Iris pigment epithelial cell (primary cell): ENCODE measurements at places on chromosomes 12 and 14.

GRCh38 chr12:87861791-87862190 lies 167.4 kb downstream of the C12orf50 start:
- no peak for DNase-seq

DNA sequence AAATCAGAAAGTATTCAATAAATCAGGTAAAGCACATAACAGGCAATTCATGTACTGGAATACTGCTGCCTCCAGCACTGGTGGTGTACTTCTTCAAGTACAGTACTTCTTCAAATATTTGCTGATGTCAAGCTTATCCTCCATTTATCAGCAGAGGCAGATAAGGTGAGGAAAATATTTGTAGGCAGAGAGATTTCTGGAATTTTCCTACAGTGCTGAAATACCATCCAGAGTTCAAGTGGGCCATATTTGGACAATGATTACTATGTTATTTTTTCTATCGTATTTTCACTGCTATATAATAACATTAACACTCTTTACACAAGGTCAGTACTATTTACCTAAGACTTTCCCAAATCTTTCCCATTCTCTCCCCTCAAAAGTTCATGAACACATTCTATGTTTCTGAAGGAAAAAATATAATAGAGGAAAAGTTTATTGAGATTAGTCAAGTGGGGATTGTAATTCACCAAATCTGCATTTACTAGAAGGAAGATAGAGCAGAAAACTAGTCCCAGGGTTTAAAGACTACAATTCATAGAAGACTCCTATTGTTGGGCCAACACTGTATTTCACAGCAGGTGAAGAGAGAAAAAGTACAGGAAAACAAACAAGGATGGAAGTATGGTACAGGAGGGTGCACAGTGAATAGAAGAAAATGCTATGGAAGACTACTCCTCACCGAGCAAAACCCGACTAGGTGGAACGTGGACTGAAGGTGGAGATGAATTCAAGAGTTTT lies 141.1 kb downstream of the PAWR start:
- peak; percentile 77 for DNase-seq

DNA sequence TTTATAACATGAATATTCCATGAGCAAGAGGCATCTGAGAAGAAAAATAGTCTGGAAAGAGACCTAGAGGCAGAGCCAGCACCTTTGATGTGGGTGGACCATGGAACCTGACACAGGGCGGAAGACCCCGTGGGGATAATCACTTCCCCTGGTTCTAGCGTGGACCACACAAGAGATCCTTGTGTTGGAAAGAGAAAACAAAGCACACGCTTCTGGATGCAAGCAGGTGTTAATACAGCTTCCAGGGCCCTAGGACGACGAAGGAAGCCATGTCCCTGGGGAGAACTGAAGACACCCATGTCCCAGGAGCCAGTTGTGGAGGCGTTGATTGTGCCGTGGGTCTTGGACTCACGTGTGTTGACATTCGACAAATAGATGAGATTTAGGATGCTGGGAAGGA lies 102.9 kb downstream of the ADGRD1 start:
- DNase-seq: no peak

- DNase-seq: peak; percentile 56
Observed at GRCh38 chr14:64326502-64326901, 32.3 kb upstream of the ESR2 start.

DNA sequence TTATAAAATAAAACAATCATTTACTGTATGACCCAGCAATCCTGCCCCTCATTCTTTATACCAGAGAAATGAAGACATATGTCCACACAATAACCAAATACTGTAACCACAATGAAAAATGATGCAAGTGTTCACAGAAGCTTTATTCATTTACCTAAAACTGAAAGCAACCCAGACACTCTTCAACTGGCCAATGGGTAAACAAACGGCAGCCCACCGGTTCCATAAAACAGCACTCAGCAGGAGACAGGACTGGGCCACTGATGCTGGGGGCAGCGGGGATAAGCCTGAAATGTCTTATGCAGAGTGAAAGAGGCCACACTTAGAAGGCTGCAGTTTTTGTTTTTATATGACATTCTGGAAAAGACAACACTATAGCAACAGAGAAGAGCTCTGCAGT lies 15.1 kb downstream of the DDX51 start:
- no peak for DNase-seq

DNA sequence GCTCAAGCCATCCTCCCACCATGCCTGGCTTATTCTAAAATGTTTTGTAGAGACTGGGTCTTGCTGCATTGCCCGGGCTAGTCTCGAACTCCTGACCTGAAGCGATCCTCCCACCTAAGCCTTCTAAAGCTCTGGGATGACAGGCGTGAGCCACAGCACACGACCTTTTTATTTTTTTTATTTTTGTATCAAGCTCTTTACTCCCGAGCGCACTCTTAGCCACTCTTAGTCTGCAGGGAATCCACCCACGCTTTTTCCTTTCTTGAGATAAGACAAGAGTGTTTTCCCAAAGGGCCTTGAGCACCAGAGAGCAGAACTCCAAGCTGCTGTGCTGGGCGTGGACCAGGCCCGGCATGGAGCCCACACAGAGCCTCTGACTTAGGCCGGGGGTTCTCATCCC lies 23.4 kb downstream of the MAP1LC3B2 start:
- DNase-seq: peak; percentile 51

- no peak for DNase-seq
Observed at GRCh38 chr12:84411031-84411430, 501.6 kb downstream of the SLC6A15 start.

GRCh38 chr12:65637774-65638173 lies 186.5 kb upstream of the HMGA2 start:
- DNase-seq: peak; percentile 71

- peak; percentile 49 for DNase-seq
Observed at GRCh38 chr14:63727231-63727735, 582 bp downstream of the SGPP1 start.

DNA sequence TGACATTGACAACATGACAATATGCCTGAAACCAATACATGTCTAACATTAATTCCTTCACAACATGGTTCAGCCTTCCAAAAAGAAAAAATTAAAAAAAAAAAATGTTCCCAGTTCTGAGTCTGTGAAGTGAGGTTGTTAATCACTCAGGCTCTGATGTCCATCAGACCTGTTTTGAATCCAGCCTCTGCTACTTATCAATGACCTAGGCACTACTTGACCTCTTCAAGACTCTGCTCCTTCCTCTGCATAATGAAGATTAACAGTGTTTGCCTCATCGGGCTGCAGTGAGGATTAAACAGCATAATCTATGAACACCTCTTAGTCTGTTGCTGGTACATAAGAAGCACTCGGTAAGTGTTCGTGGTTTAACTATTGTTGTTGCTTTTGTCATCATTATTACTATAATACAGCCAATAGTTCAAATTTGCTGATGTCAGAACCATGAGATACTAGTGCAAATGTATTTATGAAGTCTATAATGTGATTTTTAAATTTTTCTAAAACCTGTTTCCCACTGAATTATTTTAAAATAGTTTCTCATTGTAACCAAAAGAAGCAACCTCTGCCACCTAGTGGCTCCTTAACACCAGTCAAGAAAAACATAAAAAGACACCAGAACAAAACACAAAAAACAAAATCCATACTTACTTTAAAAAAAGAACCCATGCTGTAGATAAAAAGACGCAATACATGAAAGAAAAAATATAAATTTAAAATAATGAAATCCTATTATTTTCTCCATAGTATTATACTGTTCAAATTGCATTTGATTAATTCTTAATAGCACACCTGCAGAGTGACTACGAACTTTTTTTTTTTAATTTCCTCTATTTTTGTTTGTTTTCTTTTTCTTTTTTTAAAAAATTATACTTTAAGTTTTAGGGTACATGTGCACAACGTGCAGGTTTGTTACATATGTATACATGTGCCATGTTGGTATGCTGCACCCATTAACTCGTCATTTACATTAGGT lies 20.3 kb upstream of the TMX1 start:
- peak; percentile 52 for DNase-seq

DNA sequence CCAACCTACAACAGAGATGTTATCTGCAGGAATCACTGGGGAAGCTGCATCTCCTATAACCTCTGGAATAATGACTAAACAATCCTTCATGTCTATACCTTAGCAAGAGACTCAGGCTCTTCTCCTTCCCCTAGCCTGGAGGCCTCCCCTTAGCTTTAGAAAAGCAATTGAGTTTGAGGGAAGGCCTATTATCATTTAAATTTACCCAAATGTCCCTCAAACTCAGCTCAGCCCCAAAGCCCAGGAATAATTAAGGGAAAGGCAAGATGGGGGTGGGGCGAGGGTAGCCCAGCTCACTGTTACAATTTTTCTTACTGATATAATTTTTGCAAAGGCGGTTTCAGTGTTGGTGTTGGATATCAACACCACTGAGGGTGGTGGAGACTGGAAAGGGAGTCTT lies 151.4 kb upstream of the EEA1 start:
- no peak for DNase-seq

DNA sequence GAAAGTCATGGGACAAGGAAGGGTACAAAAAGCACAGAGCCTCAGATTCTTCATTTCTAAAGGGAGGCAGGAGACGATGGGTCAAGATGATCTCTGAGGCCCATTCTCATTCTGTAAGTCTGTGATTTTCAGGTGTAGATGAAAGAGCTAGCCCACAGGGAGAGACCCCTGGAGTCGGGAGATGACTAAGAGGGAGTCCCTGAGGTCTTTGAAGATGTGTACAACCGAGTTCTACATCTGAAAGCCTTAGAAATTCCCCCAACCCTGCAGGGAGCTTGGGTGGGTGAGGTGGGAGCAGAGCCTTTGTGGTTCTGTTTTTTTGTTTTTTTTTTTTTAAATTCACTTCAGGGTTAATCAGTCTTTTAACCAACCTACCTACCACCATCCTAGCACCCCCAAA lies 3.1 kb downstream of the WNT10B start:
- no peak for DNase-seq

DNA sequence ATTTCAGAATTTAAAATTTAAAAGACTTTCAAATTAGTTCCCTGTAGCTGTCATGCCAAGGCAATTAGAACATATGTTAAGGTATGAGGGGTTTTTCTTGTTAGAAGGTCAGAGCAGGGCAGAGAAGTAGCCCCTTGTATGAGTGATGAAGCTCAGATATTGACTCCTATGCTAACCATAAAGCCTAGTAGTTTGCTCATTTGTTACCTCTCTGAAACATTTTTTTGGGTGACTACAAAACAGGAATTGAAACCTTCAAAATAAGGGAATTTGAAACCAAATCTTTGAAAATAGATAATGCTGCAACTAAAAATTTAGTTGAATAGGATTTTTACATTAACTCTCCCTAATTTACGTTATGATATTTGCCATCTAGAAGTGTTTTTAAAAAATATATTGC lies 333.5 kb downstream of the NAV3 start:
- no peak for DNase-seq

DNA sequence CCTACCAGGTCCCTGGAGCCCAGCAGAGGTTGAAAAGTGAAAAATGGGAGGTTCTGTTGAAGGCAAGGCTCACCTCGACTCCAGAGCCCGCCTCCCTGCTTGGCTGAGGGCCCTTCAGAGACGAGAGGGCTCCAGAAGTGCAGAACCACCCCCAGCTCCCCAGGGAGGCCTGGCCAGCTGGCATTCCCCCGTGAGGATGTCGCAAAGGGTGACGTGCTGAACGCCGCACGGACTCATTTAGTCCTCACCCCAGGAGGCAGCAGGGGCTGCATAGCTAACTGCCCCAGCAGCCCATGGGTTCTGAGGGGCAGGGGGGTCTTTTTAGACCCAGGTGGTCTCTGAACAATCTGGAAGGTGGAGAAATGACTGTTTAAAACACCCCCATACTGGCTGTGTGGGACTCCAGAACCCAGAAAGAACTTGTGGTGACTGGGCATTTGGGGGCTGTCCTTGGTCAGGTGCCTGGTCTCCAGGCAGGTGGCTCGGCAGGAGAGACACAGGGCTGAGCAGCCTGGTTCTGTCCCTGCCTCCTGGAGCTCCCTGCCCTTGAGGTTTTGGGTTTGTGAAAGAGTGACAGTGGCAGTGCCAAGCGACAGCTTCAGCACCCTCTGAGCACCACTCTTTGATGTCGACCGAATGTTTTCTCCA lies 32.0 kb downstream of the ANAPC7 start:
- DNase-seq: no peak

GRCh38 chr12:2284857-2285256 lies 232.1 kb downstream of the CACNA1C start:
- DNase-seq: peak; percentile 73

DNA sequence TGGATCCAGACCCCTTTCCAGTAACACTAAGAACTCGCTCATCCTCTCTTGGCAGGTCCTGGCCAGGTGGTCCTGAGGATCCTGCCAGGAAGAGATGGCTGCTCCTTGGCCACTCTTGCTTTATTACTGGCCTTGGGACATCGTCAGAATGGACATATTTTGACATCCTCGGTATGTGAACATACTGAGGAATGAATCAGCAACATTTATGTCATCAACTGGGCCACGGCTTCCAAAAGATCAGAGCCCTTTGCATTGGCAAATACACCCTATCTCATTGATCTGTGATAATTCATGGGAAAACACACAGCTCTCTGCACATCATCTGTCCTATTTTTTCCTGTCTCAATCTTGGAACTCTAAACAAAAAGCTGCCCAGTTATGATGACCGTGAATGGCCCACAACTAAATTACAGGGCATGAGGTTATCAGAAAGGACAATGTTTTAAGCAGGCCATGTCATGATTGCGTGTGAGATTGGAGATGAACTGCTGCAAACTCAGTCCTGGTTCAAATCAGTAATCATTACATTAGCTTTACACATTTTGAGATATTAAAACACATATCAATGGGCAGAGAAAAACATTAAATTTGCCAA lies 1325.8 kb downstream of the AACS start:
- no peak for DNase-seq

DNA sequence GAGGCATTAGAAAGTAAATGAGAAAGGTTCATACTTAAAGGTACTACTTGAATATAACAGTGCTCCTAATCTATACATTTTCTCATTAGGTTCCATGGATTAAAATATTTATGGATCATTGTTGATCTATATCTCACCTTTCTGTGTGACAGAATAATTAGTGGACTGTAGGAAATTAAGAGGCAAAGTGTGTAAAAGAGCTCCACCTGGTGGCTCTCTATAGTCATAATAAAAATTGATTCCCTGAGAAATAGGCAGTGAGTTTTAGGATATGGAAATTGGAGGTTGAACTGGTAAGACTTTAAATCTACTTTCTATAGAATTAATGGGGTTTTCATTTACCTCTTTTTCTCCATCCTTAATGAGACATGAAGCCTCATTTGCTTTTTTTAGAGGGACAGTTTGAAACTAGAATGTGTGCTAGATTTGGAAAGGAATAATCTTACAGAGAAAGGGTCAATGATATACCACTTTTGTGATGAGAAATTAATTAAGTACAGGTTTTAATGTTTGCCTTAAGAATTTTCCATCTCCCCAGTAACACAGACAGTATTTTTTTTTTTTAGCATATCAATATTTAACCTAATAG lies 11.8 kb upstream of the DERA start:
- DNase-seq: no peak

- peak; percentile 35 for DNase-seq
Observed at GRCh38 chr12:49059299-49060171, 1.1 kb downstream of the KMT2D start.

GRCh38 chr14:63204407-63205043 lies at the start of gene RHOJ:
RHOJ (plus strand) TSS chr14:63204443; CDS start chr14:63204870, 427 bp downstream.
- no peak for DNase-seq

DNA sequence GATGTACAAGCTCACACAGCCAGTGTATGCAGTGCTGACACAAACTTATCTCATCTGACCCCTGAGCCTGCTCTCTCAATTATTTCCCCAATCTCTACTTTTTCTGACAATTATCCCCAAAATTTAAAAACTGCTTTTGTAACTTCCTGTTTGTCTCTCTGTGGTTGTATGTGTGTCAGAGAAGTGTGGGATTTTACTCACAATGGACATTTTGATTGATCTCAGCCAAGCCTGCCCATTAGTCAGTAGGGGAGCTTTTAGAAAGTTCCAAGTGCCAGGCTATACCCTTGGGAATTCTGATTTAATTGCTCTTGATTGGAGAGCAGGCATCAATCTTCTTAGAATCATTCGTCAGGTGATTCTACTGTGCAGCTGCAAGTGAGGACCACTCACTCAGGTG lies 64.9 kb upstream of the LMNTD1 start:
- no peak for DNase-seq
